ENCODE measurements at places on chromosomes 12 and 14. TPM values are rescaled to one million over a fixed set of nuclear protein-coding genes. Genes with fewer than 3 reads are reported as not detected.
A peak's percentile ranks its signal among the peaks of the same experiment; 100 is the strongest.

GRCh38 chr14:59356312-59356711 lies 108.9 kb downstream of the GPR135 start:
- H3K4me1 ChIP-seq: peaks cover 2% of the 10 kb centered on the region
- H3K27me3 ChIP-seq: no peaks in the 10 kb centered on the region

DNA sequence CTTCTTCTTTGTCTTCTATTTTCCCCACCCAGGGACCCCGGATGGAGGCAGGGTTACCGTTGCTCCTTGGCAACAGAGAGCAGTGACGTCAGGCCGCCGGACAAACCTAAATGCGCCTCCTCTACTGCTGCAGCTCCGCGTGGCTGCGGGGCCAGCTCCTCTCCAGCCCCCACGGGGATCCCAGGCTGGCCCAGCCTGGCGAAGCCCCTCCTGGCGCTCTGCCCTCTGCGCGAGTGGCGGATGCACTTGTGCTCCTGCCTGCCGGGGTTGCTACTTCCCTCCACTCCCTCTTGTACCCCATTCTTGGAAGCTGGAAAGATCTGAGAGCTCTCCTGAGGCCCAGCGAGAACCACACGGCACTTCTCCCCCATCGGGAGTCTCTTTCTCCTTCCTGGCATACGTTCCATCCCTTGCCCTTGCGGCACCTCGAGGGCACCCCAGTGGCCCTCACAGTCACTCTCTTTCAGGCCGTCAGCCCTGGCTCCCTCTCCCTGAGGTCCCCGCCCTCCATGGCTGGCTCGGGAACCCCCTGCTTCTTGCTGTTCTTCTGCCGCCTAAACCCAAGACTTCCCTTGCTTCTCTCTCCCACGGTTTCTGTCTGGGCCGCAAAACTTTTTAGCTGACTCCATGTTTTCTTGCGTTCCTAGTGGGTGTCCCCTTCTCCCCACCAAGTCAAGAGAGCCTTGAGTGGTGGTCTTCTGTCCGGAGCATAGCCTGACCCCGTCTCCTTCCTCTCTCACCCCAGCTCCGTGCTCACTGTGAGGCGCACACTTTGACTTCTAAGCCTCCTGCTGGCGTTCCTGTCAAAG lies 121.7 kb downstream of the PAPOLA start:
- DNase-seq: peak; percentile 79
- H3K4me1 ChIP-seq: no peaks in the 10 kb centered on the region
- H3K36me3 ChIP-seq: no peaks in the 10 kb centered on the region
- H3K27me3 ChIP-seq: no peaks in the 10 kb centered on the region
- no peak overlapping the region for H3K4me3 ChIP-seq

GRCh38 chr14:83779266-83779665 lies 1750.7 kb upstream of the FLRT2 start:
- DNase-seq: no peak
- no peaks in the 10 kb centered on the region for H3K27me3 ChIP-seq
- no peaks in the 10 kb centered on the region for H3K36me3 ChIP-seq
- H3K4me1 ChIP-seq: peaks cover 18% of the 10 kb centered on the region
- no peak overlapping the region for H3K4me3 ChIP-seq
- H3K27ac ChIP-seq: peak overlapping the region; percentile 43

- no peaks in the 10 kb centered on the region for H3K36me3 ChIP-seq
- no peak for DNase-seq
- no peak overlapping the region for H3K27ac ChIP-seq
- no peaks in the 10 kb centered on the region for H3K4me1 ChIP-seq
- H3K4me3 ChIP-seq: no peak overlapping the region
- peaks cover 20% of the 10 kb centered on the region for H3K27me3 ChIP-seq
Observed at GRCh38 chr12:132477017-132477702, 12.8 kb upstream of the FBRSL1 start.

- H3K4me1 ChIP-seq: peaks cover 18% of the 10 kb centered on the region
- H3K4me3 ChIP-seq: no peak overlapping the region
- no peak for DNase-seq
- H3K36me3 ChIP-seq: no peaks in the 10 kb centered on the region
- H3K27me3 ChIP-seq: no peaks in the 10 kb centered on the region
Observed at GRCh38 chr12:102169922-102170621, 27.6 kb downstream of the PMCH start.

- no peak for DNase-seq
- H3K27me3 ChIP-seq: no peaks in the 10 kb centered on the region
- no peak overlapping the region for H3K4me3 ChIP-seq
- no peaks in the 10 kb centered on the region for H3K4me1 ChIP-seq
- H3K36me3 ChIP-seq: peaks cover 23% of the 10 kb centered on the region
Observed at GRCh38 chr14:35741345-35742031, 67.6 kb downstream of the RALGAPA1 start.

- no peak overlapping the region for H3K27ac ChIP-seq
- no peaks in the 10 kb centered on the region for H3K36me3 ChIP-seq
- no peaks in the 10 kb centered on the region for H3K4me1 ChIP-seq
- no peak overlapping the region for H3K4me3 ChIP-seq
- no peak for DNase-seq
- no peaks in the 10 kb centered on the region for H3K27me3 ChIP-seq
Observed at GRCh38 chr12:128754275-128754674, 69.5 kb downstream of the SLC15A4 start.

REP15 gene
- 1.6 TPM for total RNA-seq

GALNT6 gene
- 0.94 TPM for total RNA-seq

ANO2 gene
- 0.89 TPM for total RNA-seq

AQP6 gene
- not detected for total RNA-seq

Measured in osteocyte (in vitro differentiated cells).